Activated T-cell treated with anti-CD3 and anti-CD28 coated beads for 1 hour (primary cell): ENCODE measurements at places on chromosomes 6 and 20.

- no peak for DNase-seq
Measured at GRCh38 chr20:36315545-36316351, 9.6 kb downstream of the DLGAP4 start.

DNA sequence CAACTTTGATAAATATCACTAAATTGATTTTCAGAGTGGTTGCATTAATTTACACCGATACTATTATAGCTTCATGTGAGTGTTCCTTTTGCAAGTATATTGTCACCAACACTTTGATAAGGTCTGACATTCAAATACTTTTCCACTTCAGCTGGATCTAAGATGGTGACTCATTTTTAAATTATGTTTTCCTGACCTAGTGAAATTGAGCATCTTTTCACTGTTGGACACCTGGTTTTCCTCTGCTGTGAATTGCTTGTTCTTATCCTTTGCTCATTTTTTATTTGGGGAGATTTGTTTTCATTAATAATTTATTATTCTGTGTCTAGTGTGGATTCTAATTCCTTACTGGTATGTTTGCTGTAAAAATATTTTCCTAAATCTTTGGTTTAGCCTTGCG lies 85.2 kb upstream of the PRDM1 start:
- DNase-seq = no peak

DNA sequence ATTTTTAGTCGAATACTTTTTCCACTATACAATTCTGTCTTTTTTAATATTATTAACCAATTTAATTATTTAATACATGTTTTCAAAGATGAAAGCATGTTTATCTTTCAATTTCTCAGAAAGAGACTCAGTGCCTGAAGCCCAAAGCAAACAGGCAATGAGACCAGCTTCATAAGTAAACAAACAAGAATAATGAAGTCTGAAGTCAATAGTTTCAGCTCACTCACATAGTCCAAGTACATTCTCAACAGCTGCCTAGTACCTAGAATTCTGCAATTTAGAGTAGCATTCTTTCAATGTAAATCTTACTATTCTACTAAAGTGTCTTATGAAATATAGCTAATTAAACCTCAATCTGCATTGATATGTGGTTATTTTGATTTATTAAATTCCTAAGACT lies 626.5 kb upstream of the NRSN1 start:
- no peak for DNase-seq

DNA sequence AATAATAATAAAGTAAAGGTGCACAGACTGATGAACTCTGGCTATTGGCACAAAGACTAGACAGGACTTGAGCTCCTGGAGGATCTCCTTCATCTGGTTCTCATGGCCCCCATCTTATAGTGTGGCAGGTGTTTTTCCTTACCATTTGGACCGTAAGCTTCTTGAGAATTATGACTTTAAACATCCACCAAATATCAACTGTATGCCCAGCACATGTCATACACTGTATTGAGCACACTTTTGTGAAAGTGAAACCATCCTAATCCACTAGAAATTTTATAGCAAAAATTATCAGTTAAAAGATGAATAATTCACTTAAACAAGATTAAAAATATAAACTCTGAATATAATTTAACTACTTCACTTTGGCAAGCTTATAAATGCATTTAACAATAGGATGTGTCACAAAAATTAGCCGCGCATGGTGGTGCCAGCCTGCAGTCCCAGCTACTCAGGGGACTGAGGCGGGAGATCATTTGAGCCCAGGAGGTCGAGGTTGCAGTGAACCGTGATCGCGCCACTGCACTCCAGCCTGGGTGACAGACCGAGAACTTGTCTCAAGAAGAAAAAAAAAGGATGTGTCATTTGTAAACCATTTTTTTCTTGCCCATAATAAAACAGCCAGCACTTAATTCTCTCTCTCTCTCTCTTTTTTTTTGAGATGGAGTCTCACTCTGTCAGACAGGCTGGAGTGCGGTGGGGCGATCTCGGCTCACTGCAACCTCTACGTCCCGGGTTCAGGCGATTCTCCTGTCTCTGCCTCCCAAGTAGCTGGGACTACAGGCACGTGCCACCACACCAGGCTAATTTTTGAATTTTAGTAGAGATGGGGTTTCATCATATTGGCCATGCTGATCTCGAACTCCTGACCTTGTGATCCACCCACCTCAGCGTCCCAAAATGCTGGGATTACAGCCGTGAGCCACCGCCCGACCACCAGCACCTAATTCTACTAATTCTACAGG lies 9.1 kb downstream of the HIVEP2 start:
- no peak for DNase-seq

DNA sequence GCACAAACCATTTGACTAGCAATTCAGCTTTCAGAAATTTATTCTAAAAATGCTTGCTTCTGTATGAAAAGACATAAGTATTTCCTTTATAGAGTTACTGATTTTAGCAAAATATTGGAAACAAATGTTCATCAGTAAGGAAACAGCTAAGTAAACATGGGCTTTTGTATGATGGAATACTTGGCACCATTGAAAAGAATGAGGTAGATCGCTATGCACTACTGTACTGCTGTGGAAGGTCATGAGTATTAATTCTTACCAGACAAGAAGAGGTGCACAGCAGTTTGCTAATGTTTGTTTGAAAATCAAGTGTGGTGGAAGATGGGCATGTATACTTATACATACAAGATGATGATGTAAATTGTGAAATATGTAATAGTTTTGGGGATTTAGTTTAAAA lies 73.0 kb downstream of the FARS2 start:
- DNase-seq = no peak

GRCh38 chr6:33029328-33030184 lies 20.2 kb upstream of the HLA-DOA start:
- DNase-seq = no peak

DNA sequence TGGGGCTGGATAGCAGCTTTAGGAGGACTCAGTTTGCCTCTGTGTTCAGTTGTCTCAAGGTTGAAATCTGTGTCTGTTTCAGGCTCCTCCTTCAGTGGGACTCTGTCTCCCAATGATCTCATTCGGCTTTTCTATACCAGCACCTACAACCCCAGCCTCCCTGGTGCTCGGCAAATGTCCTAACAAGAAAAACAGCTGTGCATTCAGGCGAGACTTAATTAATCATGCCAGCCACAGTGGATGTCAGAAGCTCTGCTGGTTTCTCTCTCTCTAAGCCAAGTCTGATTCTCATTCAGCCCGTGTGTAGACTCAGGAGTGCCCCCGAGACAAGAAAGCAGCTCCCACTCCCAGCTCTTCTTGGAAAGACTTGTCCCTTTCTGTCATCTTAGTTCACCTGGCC lies 46.8 kb downstream of the SUN5 start:
- DNase-seq = no peak

GRCh38 chr6:26175428-26176181 lies 88.4 kb downstream of the HFE start:
- peak; percentile 41 for DNase-seq

GRCh38 chr6:87729965-87730719 lies 28.1 kb upstream of the AKIRIN2 start:
- DNase-seq = no peak

- DNase-seq = no peak
Measured at GRCh38 chr6:124054034-124054433, 250.4 kb downstream of the NKAIN2 start.

GRCh38 chr6:52635049-52635577 lies 35.8 kb upstream of the TMEM14A start:
- no peak for DNase-seq

GRCh38 chr6:22471132-22471690 lies 98.2 kb upstream of the HDGFL1 start:
- no peak for DNase-seq

GRCh38 chr20:43746344-43747137 lies 19.7 kb upstream of the GTSF1L start:
- no peak for DNase-seq

DNA sequence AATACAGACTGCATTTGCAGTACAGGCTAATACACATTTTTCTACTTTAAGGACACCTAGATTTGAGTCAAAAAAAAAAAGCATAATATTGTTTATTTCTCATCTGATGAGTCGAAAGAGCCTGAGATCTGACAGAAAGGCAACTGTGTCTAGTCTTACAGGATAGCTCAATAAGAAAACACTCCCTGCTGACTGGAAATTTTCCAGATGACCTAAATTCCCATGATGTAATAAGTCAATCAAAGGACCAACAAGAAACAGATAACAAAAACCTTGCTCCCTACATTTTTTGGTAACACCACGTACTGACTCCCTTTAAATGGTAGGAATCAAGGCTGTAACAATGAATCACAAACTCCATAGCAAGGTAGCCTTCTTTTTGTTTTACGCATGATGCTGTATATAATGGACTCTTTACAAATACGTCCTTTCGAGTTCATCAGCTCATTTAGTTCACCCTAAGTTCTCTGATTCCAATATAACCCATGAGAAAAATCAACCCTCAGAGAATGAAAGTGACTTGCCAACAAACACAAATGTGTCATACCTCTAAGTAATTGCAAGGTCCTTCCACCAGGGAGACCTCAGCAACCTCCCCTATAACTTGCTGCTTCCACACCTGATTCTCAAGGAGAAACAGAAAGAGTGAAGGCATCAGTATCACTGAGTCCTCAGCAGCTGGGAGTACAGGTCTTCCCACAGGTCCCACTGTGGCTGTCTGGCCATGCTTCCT lies 12.1 kb downstream of the TBX18 start:
- no peak for DNase-seq

GRCh38 chr20:4297127-4297826 lies 281.9 kb upstream of the RNF24 start:
- DNase-seq = no peak

GRCh38 chr6:392441-393390 lies 1.2 kb downstream of the IRF4 start:
- peak; percentile 29 for DNase-seq
